Heart left ventricle (tissue), 16 donors: ENCODE measurements at places on chromosomes 4 and X.

GRCh38 chr4:8053688-8054449, 104.7 kb downstream of the ABLIM2 start:
- no peak for DNase-seq
- no peak overlapping the region for H3K27ac ChIP-seq
- peaks cover 16% of the 10 kb centered on the region for H3K4me1 ChIP-seq
- H3K4me3 ChIP-seq, result no peak overlapping the region
- no peaks in the 10 kb centered on the region for H3K27me3 ChIP-seq

DNA sequence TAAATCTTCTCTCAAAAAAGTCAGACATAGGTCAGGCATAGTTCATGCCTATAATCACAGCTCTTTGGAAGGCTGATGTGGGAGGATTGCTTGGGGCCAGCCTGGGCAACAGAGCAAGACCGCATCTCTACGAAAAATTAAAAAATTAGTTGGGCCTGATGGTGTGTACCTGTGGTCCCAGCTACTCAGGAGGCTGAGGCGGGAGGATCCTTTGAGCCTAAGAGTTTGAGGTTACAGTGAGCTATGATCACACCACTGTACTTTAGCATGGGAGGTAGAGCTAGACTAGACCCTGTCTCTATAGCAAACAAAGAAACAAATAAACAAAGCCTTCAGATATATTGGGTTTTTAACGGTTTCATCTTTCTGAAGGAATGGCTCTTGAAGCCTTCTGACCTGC, 62.2 kb downstream of the DIPK2B start:
- no peaks in the 10 kb centered on the region for H3K27me3 ChIP-seq
- no peaks in the 10 kb centered on the region for H3K4me1 ChIP-seq
- H3K36me3 ChIP-seq, result no peaks in the 10 kb centered on the region
- DNase-seq, result no peak

DNA sequence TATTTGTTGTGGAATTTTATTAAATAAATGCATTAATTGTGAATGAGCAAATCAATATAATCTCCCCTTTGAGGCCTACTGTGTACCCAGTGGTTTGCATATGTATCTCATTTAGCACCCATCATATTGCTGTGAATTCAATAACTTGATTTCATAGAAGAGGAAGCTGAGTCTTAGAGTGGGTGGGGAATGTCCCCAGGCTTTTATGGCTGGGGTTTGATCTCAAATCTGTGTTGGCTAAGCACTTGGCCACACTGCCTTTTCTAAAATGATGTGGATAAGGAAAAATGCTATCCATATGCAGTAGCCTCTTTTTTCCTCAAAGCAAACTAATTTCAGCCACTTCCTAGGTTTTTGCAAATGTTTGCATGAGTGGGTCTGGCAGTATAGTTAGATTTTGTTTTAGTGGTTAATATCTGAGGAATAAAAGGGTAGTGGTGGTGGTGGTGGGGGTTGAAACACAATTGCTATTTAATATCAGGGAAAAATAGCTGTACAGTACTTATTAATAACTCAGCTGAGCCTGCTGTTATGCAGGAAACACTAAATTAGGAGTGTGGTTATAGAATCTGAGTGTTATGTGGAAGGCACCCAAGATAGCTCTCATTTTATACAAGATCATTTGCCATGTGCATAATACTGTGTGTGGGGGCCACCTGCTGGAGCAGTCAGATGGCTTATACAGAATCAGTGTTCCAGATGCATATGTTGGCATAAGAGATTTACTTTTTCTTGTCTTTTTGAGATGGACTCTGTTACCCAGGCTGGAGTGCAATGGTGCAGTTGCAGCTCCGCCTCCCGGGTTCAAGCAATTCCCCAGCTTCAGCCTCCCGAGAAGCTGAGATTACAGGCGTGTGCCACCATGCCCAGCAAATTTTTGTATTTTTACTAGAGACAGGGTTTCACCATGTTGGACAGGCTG, 108.0 kb downstream of the TMEM131L start:
- peak overlapping the region; percentile 66 for H3K27ac ChIP-seq
- no peaks in the 10 kb centered on the region for H3K27me3 ChIP-seq
- H3K4me1 ChIP-seq, result peaks cover 37% of the 10 kb centered on the region
- H3K4me3 ChIP-seq, result no peak overlapping the region
- no peaks in the 10 kb centered on the region for H3K36me3 ChIP-seq

DNA sequence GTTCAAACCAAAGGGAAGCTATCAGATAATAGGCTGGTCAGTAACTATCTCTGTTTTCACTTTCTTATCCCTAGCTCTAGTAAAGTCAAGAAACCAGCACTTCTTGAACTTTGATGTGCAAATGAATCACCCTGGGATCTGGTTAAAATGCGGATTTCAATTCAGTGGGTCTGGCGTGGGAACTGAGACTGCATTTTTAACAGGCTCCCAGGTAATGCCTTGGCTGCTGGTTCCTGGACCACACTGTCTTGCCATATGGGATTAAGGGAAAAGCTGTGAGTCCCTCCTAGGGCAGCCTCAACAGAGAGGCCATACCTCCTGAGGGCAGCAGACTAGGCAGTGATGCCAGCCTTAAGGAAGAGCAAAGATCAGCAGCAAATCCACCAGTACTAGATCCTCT, 1.7 kb downstream of the RNF175 start:
- peaks cover 11% of the 10 kb centered on the region for H3K4me1 ChIP-seq
- no peaks in the 10 kb centered on the region for H3K36me3 ChIP-seq
- H3K27me3 ChIP-seq, result peaks cover 17% of the 10 kb centered on the region
- no peak overlapping the region for H3K4me3 ChIP-seq
- no peak for DNase-seq
- no peak overlapping the region for H3K27ac ChIP-seq

GRCh38 chr4:57442831-57443291, 332.7 kb upstream of the IGFBP7 start:
- peak; percentile 31 for DNase-seq
- no peak overlapping the region for H3K27ac ChIP-seq
- no peaks in the 10 kb centered on the region for H3K36me3 ChIP-seq
- H3K27me3 ChIP-seq, result no peaks in the 10 kb centered on the region

DNA sequence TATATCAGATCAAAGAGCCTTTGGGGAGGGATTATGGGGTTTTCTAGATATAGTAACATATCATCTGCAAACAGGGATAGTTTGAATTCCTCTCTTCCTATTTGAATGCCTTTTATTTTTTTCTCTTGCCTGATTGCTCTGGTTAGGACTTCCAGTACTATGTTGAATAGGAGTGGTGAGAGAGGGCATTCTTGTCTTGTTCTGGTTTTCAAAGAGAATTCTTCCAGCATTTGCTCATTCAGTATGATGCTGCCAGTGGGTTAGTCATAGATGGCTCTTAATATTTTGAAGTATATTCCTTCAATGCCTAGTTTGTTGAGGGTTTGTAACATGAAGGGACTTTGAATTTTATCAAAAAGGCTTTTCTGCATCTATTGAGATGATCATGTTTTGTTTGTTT, 25.6 kb upstream of the ABCB7 start:
- no peaks in the 10 kb centered on the region for H3K27me3 ChIP-seq
- no peaks in the 10 kb centered on the region for H3K36me3 ChIP-seq
- H3K4me1 ChIP-seq, result no peaks in the 10 kb centered on the region
- no peak overlapping the region for H3K4me3 ChIP-seq
- DNase-seq, result no peak

DNA sequence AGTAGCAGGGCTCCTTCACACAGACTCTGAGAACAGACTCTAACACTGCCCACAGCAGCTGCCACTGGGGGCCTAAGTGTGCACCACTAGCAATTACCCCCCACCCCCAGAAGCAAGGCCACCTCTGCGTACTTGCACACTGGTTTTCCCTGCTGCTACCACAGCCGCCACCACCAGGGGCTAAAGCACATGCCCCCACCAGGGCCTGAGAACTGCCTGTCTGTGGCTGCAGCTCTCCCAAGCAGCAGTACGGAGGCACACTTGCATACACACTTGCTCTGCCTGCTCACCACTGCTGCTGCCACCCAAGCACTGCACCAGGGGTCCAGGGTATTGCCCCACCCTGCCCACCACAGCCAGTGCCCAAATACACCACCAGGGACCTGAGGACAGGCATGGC, 59.6 kb downstream of the SCML2 start:
- no peak overlapping the region for H3K27ac ChIP-seq
- H3K27me3 ChIP-seq, result no peaks in the 10 kb centered on the region
- no peak for DNase-seq

DNA sequence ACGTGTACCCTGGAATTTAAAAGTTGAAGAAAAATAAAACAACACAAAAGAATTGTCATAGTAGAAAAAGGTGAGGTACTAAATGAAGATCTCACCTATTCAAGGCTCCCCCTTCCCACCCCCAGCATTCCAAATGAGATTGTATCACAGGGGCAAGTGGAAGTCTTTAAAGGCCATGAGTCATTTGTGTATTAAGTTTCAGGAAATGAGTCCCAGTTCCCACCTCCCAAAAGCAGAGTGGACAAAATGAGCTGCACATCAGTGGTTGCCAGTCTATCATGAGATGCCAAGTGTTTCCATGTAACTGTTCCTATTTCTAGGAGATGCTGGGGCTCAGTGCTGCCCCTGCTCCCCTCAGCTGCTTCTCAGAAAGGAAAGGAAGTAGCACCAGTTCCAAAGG, 20.1 kb downstream of the ARHGEF9 start:
- no peak overlapping the region for H3K4me3 ChIP-seq
- no peak for DNase-seq
- H3K27me3 ChIP-seq, result no peaks in the 10 kb centered on the region

- no peak for DNase-seq
- no peaks in the 10 kb centered on the region for H3K4me1 ChIP-seq
- no peak overlapping the region for H3K4me3 ChIP-seq
- H3K36me3 ChIP-seq, result no peaks in the 10 kb centered on the region
- H3K27ac ChIP-seq, result no peak overlapping the region
Measured at GRCh38 chr4:113996599-113997177, 17.2 kb upstream of the ARSJ start.

- no peak for DNase-seq
- H3K36me3 ChIP-seq, result no peaks in the 10 kb centered on the region
- H3K4me1 ChIP-seq, result peaks cover 12% of the 10 kb centered on the region
- no peak overlapping the region for H3K4me3 ChIP-seq
- H3K27me3 ChIP-seq, result peaks cover 97% of the 10 kb centered on the region
- no peak overlapping the region for H3K27ac ChIP-seq
Measured at GRCh38 chr4:13537832-13538177, 6.5 kb downstream of the NKX3-2 start.

DNA sequence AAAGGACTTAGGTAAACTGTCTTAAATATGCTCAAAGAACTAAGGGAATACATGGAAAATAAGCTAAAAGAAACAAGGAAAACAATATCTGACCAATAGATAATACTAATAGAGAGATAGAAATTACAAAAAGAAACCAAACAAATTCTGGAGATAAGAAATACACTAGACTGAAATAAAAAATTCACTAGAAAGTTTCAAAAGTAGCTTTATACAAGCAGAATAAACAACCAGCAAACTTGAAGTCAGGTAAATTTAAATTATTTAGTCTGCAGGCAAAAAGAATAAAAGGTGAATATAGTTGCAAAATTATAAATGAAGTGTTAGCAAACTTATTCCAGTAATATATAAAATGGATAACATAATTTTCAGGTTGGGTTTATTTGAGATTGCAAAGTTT, 760.9 kb upstream of the INTU start:
- H3K4me1 ChIP-seq, result no peaks in the 10 kb centered on the region
- DNase-seq, result no peak
- H3K27me3 ChIP-seq, result no peaks in the 10 kb centered on the region
- H3K4me3 ChIP-seq, result no peak overlapping the region
- no peaks in the 10 kb centered on the region for H3K36me3 ChIP-seq
